ENCODE measurements at places on chromosomes 11 and 22. TPM values are rescaled to one million over a fixed set of nuclear protein-coding genes. Genes with fewer than 3 reads are reported as not detected.

MMP27 gene
- 0.78 TPM for total RNA-seq

DNA sequence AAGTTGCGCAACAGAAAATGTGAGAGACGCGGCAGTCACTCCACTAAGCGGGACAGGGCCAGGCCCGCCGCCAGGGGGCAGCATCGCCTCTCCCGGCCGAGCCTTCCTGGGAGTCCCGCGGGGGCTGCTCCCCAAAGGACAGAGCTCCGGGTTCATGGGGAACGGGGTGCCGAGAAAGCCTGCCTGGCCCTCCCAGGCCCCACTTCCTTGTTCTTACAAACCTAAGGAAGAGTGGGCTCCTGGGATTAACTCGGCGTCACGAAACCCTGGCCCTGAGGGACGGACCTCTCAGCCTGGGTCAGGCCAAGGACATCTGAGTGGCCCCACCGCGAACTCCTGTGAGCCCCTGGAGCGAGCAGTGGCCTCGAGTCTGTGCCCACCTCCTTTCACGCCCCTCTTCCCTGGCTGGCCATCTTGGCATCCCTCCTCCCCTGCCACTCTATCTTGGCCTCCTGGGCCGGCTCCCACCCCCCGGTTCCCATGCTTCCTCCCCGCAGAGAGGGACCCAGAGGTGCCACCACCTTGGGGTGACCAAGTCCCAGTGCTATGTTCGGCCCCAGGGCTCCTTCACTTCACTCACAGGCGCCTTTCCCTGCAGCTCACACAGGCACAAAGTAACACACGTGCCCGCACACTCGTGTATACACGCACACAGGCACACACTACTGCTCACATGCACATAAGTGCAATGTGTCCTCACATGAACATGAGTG lies 99.9 kb upstream of the FGF3 start:
- DNase-seq, result no peak

CRACR2B gene
- total RNA-seq, result 18.0 TPM

LRRC74B gene
- total RNA-seq, result 0.39 TPM

DNA sequence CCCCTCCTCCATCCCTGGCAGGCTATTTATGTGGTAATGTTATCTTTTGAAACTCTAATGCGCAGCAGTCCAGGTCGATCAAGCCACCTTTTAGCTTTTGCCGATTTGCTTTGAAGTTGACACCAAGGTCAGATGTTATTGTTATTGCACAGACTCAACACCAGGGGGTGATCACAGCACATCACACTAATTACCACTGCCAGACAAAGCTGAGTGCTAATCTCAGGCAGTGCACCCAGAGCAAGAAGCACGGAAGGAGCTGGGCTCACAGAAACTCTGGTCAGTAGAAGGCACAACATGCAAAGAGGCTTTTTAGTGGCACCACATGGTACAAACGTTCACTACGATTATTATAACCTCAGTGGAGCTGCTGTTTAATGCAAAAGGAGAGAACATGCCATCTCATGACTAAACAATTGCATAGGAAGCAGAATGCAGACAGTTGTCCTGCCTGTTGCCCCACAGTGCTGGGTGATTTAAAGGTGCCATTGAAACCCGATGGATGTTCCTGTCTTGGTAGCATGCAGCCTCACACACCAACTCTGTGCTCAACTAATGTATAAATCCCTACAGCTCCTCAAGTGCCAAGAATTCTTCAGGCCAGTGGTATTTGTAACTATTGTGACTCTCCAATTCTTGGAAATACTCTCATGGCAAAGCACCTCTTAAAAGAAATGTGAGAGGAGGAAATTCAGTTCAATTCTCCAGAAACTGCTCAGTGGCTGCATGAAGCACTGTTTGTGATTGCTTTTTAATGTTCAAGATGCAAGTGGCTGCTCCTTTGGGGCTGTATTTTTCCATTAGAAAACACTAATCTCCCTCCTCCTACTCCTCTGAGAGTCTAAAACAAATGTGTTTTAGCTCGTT lies 353.9 kb upstream of the DDI1 start:
- peak; percentile 29 for DNase-seq

- no peak for DNase-seq
These were observed 88.9 kb downstream of the BDNF start for GRCh38 chr11:27611390-27611789.

SOX6 gene
- 5.7 TPM for total RNA-seq

Data from tibial nerve (tissue), 4 donors.